Activated naive CD8-positive, alpha-beta T cell treated with anti-CD3 and anti-CD28 coated beads, Interleukin-2, amount 50 U/mL, for 16 hours (primary cell): ENCODE measurements at places on chromosomes 1 and 21.

- no peak for DNase-seq
These were observed 378.1 kb upstream of the USP24 start for GRCh38 chr1:55593298-55593697.

DNA sequence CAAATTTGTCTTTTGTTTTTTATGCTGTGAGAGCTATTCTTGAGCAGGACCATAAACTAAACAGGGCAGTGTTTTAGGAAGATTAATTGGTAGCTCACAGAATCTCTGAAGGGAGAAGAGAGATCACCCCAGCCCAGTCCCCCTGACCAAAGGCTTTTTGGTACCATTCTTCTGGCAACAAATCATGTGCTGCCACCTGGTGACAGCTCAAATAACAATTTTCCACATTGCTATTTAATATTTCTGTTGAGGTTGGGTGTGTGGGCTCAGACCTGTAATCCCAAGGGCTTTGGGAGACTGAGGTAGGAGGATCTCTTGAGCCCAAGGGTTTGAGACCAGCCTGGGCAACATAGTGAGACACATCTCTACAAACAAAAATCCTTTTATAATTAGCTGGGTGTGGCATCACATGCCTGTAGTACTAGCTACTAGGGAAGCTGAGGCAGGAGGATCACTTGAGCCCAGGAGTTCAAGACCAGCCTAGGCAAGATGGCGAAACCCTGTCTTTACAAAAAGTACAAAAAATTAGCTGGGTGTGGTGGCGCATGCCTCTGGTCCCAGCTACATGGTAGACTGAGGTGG, 2.2 kb upstream of the TESK2 start:
- peak; percentile 16 for DNase-seq

DNA sequence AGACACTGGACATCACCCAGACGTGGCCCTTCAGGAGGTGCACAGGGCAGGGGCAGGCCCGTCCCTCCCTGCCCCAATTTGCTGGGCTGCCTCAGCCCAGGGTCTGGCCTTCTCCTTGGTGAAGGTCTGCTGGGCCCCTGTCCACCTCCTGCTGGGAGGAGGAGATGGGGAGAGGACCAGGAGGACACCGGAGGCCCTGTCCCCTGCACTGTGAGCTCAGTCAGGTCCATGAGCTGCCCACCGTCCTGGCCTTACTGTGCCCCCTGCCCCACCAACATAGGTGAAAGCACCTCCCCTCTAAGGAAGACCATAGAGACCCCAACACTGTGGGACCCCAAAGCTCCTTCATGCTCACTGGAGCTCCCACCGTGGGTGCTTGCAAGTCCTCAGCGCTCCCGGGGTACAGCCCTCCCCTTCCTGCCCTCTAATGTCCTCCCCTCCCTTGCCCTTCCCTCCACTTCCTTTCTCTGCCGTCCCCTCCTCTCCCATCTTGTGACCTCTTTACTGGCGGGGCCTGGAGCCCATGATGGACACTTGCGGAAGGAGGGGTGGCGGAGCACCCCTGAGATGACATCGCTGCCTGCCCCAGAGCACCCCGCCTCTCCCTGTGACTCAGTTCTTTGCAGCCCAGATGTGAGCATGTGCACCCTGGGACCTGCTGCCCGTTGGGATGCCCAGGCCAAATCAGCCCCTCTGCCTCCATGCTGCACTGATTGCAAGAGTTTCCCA, 4.6 kb downstream of the LRRC3 start:
- no peak for DNase-seq

- DNase-seq: no peak
These were observed 12.6 kb upstream of the MEF2D start for GRCh38 chr1:156513185-156513584.

DNA sequence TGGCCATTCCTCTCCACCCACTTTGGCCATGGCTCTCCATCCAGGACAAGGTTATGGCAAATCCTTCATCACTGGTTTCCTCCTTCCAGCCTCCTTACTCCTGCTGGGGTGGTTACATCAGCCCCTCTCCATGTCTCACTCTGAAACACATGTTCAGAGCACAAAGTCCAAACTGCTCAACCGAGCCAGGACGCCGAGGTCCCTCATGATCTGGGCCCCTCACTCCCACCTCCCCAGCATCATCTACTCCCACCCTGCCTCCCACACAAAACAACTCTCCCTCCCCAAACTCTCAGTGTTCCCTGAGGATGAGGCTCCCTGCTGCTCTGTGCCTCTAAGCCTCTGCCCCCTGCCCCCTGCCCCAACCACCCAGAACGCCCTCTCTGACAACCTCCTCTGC, 33.3 kb upstream of the ZBTB40 start:
- no peak for DNase-seq

GRCh38 chr1:57517587-57518374, 93.9 kb upstream of the DAB1 start:
- DNase-seq: no peak

GRCh38 chr1:84402060-84402459, 3.8 kb downstream of the DNASE2B start:
- DNase-seq: no peak

DNA sequence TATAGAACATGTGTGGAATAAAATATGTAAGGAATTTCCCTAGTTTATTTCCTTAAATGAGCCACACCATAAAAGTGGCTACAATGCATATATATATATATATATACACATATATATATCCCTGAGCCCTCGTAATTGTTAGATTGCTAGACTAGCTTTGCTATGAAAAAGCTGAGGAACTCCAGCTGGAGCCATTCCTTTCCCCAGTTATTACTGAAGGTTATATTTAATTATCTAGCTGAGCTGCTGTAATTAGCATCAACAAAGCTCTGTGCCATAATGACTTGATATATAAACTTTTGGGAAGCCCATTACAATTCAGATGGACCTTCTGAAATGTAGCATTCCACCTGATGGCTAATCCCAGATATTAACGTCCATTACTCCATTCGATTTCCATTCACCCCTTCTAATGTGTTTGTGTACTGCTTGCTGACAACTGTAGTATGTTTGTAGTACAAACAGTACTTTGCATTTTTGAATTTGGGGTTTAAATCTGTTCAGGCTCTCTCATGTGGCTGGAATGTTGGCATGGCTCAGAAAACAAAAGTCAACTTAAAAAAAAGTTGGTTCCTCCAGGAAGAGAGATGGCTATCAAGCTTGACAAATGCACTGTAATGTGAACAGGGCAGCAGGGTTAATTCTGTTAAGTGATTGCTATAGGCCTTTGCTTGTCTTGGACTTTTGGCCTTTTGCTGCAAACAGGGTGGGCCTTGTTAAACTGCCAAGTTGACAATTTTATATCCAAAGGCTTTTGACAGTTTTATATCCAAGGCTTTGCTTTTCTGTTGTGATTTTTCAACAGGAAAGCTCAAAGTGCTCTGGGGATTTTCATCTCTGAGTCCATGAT, 170.0 kb downstream of the LTN1 start:
- no peak for DNase-seq

- no peak for DNase-seq
These were observed 1.6 kb downstream of the ZNF648 start for GRCh38 chr1:182059936-182060335.

- no peak for DNase-seq
These were observed 147.8 kb upstream of the ZBTB40 start for GRCh38 chr1:22303816-22304215.

- no peak for DNase-seq
These were observed 112.8 kb downstream of the NPHP4 start for GRCh38 chr1:5879421-5879820.

- no peak for DNase-seq
These were observed 20.3 kb upstream of the CLSTN1 start for GRCh38 chr1:9844106-9844505.

DNA sequence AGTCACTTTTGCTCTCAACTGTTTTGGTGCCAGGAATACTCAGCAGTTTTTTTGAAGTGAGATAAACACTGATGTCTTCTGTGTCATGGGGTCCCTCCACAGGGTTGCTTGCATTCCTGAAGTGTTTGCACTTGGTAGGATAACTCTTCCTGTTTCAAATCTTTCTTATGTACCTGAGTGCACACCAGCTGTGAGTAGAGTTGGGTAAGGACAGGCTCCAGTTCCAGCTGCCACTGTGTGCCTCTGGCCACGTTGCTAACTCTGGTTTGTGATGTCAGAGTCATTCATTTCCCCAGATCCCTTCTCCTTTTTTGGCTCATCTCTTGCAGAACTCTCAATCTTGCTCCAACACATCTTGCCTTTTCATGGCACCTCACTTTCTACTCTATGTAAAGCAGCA, 356.3 kb upstream of the B3GALT2 start:
- DNase-seq: no peak

DNA sequence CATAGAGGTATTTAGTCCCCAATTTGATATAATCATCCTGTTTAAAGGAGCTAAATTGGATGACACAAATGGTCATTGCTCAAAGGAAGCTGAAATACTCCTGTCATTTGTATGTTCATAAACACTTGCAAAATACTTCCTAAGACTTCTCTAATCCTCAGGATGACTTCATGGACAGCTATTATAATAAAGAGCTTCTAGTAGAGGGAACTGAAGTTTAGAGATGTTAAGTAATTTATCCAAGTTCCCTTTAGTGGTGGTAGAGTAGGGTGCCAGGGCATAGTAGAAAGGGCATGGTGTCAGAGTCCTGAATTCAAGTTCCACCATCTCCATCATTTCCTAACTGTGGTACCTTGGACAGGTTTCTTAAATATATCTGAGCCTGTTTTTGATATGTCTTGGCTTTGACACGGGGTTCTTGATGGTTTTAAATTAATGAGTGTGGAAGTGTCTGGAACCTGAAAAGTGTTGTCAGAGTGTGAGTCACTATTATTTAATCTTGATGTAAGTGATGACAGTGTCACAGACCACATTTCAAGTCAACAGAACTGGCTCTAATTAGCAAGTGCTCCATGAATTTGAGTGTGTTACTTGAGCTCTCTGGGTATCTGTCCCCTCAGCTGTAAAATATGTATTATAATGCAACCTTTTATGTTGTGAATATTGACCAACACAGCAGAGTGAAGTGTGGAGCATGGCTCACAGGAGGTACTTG, 12.1 kb upstream of the GBP6 start:
- no peak for DNase-seq

- no peak for DNase-seq
These were observed 11.4 kb downstream of the DNAJC11 start for GRCh38 chr1:6690186-6690585.

DNA sequence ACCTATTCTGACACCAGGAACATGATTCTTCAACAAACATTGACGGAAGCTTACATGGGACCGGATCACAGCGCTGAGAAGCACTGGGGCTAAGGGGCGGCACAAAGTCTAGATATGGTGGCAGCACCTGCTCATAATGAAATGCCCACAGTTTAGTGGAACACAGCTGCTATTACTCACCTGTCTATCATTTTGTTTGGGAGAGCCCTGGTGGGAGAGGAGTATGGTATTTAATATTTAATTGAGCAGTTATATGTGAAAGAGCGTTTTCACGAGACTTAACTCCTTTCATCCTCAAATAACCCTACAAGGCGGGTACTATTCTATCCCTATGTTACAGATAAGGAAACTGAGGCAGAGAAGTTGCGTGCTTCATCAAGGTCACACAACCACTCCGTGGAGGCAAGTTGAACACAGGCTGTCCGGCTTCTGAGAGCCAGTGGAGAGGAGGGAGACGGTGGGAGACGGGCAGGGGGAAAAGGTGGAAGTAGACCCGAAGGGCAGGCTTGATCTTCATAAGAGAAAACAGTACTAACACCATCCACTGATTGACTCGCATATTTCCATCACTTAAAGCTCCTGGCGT, 790 bp upstream of the TSNAX start:
- no peak for DNase-seq

DNA sequence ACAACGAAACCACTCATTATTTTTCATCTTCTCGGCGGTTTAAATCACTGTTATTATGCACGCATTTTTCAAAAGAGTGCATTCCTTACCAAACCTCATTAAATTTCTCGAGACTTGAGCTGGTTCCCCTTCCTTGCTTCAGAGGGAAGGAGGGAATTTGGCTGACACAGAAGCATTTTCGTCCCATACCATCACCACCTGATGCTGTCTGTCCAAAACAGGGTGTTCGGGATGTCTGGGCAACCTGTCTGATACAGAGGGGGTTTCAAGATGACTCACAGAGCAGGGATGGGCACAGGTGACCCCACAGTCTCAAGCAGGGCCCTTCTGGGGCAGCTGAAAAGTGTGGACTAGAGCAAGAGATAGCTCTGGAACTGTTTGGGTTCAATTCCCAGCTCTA, 12.3 kb upstream of the RCC2 start:
- DNase-seq: no peak

- DNase-seq: no peak
These were observed 55.6 kb downstream of the TNR start for GRCh38 chr1:175687622-175688415.

DNA sequence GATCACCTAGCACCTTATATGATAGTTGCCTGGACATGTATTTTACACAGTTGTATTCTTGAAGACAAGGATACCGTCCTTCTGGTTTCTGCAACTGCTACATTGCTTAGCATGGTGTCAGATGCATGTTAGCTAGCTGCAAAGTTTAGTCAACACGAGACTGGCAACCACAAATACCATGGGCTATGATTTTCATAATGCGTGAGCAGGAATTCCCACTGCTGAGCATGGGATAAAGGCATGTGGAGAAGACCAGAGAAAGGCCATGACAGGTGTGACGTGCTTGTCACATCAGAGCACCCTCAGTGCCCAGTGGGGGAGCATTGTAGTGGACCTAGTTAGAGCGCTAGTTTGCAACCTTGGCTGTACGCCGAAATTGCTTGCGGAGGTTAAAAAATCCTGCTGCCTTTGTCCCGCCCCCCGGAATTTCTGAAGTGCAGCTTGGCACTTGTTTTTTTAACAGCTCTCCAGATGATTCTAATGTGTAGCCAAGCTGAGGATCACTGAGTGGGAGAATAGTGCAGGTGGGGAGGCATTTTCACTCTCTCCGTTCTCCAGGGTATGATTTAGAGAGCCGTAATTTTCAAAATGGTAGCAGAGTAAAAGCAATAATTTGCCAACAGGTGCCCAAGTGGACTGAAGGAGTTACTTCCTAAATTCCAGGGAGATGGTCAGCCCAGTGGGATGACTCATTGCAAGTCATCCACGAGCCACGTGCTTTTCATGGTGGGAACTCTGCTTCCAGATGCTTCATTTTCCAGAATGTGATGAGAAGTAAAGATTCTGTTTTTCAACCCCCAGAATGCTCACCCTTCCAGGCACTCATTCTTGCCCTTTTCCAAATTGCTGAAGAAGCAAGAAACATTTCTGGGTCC, 81.0 kb downstream of the CNIH3 start:
- no peak for DNase-seq

- no peak for DNase-seq
These were observed 54.8 kb downstream of the TBX19 start for GRCh38 chr1:168335500-168335899.
